ENCODE measurements at places on chromosomes 7 and 10.

- DNase-seq, result no peak
These were observed 7.3 kb upstream of the MNX1 start for GRCh38 chr7:157017603-157018327.

GRCh38 chr10:132309879-132310591 is 2.3 kb upstream of the STK32C start:
- no peak for DNase-seq

- no peak for DNase-seq
These were observed 59.5 kb upstream of the SRPK2 start for GRCh38 chr7:105448181-105448580.

DNA sequence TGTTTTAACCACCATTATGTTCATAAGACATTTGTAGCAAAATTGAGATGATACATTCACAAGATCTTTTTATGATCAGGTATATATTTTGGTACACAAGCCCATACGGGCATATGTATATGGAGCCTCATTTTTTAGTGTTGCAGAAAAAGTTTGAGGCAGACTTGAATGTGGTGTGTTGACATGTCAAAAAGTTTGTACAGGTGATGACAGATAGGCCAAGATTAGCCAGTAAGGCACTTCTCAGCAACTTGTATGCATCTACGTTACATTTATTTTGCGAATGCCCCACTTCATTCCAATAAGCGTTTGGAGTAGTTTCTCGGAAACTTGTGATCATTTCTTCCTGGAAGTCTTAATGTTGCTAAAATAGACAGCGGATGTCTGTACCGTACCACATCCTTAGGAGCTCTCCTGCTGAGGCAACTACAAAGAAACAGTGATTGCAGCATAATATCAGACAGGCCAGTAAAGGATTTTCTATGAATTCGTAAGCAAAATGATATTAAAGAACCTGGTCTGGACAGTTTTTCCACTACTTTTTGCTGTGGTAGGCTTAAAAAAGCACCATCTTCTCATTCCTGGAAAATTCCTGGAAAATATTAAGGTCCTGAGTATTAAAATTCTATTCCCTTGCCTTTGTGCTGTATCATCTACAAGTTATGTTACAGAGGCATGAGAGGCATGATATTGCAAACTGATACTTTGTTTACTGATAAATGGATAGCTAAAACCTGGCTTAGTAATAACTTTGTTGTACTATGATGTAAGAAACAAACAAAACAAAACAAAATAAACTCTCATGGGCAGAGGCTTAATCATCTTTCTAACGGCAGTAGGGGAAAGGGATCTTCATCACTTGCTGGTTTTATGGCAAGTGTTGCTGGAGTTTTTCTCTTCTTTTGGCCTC is 153.6 kb downstream of the HDAC9 start:
- no peak for DNase-seq

DNA sequence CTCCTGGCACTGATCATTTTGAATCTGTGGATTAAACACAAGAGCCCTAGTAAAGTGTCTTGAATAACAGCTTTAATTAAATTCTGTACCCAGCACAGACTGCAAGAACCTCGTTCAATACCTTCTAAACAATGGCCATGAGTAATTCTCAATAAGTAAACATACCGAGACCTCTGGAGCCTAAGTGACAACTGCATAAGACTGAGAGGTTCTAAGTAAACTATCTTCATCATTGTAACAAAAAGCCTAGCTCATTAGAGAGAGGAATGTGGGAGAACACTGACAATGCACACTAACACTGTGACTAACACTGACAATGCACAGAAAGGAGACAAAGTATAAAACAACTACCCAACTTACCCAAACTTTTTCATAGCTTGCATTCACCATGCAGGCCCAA is 117.4 kb downstream of the ELAPOR2 start:
- DNase-seq, result no peak

GRCh38 chr7:126702242-126703016 is 550.3 kb downstream of the GRM8 start:
- DNase-seq, result no peak

GRCh38 chr7:10874666-10875065 is 99.0 kb upstream of the PHF14 start:
- DNase-seq, result no peak

GRCh38 chr10:94059178-94059883 is 65.6 kb downstream of the PLCE1 start:
- no peak for DNase-seq

GRCh38 chr10:27601503-27601902 is 97.4 kb downstream of the RAB18 start:
- no peak for DNase-seq

DNA sequence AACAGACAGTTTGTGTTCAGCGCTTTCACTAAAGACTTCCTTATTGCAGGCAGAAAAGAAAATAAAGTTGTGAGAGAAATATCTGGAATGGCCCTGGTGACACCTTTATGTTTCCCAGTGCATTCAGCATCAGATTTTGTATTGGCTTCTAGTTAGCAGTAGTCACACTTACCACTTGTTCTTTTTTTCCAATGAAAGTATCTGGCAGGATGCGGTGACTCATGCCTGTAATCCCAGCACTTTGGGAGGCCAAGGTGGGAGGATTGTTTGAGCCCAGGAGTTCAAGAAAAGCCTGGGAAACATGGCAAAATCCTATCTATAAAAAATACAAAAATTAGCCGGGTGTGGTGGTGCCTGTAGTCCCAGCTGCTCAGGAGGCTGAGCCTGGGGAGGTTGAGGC is 649.6 kb downstream of the LRMDA start:
- DNase-seq, result no peak

- DNase-seq, result no peak
These were observed 829.0 kb downstream of the TNS3 start for GRCh38 chr7:46752881-46753366.

DNA sequence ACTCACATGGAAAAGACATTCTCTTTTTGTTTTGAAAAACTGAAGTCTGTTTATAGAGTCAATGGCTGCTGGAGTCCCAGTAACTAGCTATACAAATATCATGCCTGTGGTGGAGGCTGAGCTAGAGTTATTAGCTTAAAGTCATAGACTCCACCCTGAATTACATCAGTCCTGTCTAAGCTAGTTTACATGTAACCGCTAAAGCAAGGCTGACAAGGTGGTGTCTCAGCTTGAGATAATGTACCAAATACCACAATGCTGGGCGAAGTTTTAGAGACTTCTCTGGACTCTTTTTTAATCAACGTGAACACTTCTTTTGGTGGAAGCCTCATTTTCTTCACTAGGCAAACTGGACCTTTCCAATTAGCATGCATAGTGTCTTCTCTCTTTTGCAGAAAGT is 219.4 kb downstream of the ANK3 start:
- no peak for DNase-seq

DNA sequence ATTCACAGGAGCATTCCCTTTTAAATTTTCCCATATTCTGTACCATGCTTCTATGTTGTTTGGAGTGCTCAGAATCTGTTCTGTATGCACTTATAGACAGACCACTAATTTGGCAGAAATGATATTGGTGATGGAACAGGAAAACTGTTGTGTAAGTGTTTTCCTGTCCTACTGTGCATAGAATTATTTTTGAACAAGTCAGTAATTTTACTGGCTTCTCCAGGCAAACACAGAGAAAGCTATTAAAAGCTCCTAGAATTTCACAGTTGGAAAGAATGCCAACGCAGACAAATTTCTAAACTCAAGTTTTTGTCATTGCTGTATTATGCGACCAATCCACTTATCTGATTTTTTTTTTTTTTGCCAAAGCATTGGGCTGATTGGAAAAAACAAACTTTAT is 55.7 kb downstream of the ANKMY2 start:
- DNase-seq, result no peak

GRCh38 chr10:73509695-73510094 is 13.9 kb upstream of the PPP3CB start:
- no peak for DNase-seq

- DNase-seq, result no peak
These were observed 88.7 kb downstream of the FAM204A start for GRCh38 chr10:118253397-118253796.

GRCh38 chr7:55477781-55478374 is 94.4 kb downstream of the VOPP1 start:
- no peak for DNase-seq

GRCh38 chr7:78542541-78542940 is 744.0 kb downstream of the PHTF2 start:
- no peak for DNase-seq

GRCh38 chr10:34384372-34384771 is 430.7 kb downstream of the PARD3 start:
- no peak for DNase-seq

GRCh38 chr7:139490130-139490529 is 6.7 kb upstream of the KLRG2 start:
- DNase-seq, result peak; percentile 28

GRCh38 chr7:149856583-149856982 is 17.2 kb upstream of the ATP6V0E2 start:
- DNase-seq, result no peak

DNA sequence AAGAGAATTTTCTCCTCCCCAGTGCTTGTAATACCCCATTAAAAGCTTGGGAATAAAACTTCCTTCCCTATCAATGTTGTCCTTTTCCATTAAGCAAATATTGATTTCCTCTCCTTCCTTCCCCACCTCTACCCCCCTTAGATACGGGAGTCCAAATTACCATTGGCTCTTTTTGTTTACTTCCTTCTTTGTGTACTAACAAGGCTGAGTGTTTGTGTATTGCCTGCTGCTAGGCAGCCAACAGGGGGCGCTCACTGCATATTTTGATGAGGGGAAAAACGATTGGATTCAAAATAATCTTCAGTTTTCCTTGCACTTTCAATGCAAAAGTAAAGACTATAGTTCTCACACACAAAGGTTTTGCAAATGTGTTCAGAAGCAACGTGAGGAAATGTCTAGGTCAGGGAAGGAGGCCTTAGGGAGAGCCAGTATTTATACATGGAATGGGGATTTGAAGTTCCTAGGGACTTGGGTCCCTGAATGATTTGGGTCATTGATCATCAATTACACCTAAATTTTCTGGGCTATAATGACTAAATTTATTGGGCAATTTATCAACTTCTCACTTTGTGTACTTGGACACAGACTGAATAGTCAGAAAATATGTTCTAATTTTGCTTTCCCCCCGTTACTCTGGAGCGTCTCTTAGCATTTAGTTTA is 23.6 kb upstream of the VPS41 start:
- peak; percentile 60 for DNase-seq

DNA sequence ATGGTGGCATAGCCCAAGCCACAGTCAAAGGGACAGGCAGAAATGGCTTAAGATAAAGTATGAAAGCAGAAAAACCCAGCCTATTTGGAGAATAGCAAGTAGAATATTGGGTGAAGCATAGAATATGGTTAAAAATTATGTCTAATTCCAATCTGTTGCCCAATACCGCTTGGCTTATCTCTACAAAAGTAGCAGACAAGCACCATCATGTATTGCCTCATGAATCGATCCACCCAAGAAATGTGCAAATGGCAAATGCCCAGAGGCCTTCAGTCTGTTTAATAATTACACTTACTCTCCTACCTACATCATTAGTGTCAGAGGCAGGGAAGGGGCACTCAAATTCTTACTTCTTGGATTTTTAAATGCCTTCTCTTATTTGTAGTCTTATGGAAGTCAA is 130.9 kb upstream of the ADAM12 start:
- DNase-seq, result no peak

- DNase-seq, result no peak
These were observed 238.7 kb upstream of the PRSS58 start for GRCh38 chr7:142496545-142496991.

DNA sequence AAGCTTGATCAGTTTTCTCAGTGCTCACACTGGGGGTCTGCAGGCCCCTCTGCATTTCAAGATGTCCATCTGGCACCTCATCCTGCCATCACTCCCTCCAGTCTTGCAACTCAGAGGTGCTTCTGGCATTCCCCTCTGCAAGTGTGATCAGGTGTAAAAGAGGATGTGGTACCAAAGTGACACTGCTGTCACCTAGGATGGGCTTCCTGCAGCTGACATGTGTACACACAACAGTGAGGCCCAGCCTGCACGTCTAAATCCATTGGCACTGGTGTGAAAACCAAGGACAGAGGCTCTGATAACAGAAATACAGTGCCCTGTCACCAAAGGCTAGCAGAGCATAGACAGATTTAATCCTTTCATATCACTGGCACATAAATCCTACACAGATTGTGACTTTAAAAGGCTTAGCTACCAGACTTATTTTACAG is 162.5 kb upstream of the CELF2 start:
- no peak for DNase-seq

GRCh38 chr7:41437257-41438196 is 265.4 kb downstream of the INHBA start:
- DNase-seq, result no peak

- DNase-seq, result no peak
These were observed 1.2 kb downstream of the CLDN3 start for GRCh38 chr7:73768641-73769480.

DNA sequence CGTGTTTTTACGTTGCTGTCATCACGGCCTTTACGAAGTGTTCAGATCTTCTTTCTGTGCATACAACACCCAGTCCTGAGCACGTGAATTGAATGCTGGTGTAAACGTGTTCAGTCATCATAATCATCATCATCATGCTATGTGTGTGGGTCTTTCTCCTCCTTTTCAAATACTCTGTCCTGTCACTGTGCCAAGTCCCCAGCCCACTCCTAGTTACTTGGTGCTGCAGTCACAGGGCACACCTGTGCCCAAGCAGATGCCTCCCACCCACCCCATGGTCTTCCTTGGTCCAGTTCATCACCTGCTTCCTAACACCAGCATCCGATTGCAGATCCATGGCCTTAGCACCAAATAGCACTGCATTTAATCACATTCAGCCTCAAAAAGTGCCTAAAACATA is 78.6 kb upstream of the MGMT start:
- no peak for DNase-seq

DNA sequence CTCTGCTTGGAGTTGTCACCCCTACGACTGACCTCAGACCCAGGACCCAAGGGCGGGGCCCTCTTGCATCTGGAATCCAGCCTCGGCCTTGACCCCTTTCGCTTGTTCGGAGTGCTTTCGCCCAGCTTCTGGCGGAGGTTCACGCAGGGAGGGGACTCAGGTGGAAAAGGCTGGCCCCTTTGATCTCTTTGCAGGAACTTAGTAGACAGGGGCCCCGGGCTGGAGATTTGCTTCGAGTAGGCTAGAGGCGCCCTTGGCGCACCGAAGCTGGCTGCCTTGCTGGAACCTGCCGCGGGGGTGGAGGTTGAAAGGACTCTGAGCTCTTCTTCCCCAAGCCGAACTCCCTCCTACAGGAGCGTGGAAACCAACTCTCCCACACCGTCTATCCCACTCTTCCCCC is 255.1 kb downstream of the OTUD1 start:
- DNase-seq, result no peak

DNA sequence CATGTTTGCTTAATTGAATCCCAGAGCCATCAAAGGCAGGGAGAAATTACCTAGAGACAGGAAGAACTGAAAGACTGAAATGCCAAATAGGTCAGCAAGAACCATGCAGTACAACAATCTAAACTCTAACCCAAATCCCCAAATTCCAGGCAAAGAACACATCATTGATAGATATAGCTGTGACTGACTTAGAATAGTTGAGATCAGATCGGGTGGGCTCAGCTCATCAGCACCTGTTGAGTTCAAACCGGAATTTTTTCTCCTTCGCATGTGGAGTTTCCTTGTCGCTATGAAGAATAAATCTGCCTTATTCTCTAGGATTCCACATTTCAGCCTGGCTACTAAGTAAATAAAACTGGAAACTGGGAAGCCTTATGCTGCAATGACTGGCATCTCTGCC is 1.4 kb downstream of the ANKMY2 start:
- DNase-seq, result no peak

Data from NCI-H774 (cell line).